Inflammatory macrophage treated with lipopolysaccharide for 4 hours (primary cell): ENCODE measurements at places on chromosomes 7 and 10.

- no peak for DNase-seq
Observed at GRCh38 chr7:155203059-155203881, 94.4 kb upstream of the INSIG1 start.

DNA sequence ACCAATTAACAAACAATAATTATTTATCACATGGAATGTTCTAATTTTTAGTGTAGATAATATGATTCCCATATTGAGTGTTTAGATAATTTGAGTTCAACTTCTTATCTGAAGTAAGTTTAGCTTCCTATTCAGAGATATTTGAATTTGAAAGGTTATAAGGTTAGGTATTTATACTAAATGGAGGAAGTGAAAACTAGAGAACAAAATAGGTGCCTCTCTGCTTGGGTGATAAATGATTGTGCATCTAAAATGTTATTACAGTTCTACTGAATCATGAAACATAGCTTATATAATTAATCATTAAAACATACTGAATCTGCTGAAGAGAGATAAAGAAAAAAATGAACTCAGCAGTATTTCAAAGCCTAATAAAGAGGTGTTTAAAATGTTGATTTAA, 1174.3 kb downstream of the XPNPEP1 start:
- no peak for DNase-seq

- no peak for DNase-seq
Observed at GRCh38 chr10:42951486-42952251, 125.2 kb upstream of the RET start.

DNA sequence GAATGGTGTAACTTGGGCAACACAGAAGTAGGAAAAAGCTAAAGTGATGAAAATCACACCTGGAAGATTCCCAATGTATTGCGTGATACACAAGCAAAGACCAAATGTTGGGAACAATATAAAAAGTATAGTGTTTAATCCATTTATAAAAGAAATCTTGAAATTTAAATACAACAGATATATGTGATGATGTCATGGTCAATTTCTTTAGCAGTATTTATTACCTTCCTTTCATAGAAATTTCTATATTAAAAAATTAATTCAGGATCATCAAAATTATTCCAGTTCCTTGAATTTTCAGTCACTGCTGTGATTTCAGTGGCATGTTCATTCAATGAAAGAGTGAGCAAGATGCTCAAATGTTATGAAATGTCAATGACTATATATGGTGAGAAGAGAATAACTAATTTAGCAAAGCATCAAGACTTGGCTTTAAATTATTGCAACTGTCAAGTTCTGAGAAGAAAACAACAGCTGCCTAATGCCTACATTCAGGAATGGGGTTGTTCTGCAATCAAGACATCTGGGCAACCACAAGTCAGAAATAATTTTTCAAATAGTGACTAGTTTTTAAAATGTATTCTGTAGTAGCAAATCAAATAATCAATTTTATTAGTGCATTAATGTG, 308.8 kb downstream of the SEMA3D start:
- DNase-seq, result no peak

GRCh38 chr10:11082526-11082925, 64.9 kb downstream of the CELF2 start:
- DNase-seq, result no peak

- no peak for DNase-seq
Observed at GRCh38 chr10:14454629-14455028, 123.9 kb upstream of the FRMD4A start.

DNA sequence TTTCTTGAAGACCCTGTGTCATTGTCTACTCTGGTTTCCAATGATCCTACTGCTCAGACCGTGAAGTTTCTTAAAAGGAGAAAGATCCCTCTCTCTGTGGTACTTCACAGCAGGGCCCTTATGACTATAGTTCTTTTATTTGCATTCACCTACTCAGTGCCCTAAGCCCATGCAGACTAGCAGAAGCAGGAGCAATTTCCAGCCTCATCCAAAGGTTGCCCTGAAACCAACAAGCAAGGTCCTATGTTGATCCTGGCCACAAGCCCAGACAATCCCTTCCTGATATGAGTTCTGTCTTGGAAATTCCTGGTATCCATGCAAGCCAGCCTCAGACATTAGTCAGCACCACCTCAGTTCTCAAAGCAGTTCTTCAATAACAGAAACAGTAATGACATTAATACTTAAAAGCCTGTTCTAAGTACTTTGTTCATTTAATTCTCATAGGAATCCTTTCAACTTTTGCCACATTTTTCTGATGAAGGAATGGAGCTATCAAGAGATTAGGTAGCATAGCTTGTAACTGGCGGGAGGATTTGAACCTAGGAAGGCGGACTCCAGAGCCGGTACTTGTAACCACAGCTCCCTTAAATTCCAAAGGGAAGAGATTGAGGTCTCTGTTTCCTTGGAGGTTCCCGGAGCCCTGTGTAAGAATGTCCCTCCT, 58.1 kb upstream of the ST8SIA6 start:
- DNase-seq, result peak; percentile 13

DNA sequence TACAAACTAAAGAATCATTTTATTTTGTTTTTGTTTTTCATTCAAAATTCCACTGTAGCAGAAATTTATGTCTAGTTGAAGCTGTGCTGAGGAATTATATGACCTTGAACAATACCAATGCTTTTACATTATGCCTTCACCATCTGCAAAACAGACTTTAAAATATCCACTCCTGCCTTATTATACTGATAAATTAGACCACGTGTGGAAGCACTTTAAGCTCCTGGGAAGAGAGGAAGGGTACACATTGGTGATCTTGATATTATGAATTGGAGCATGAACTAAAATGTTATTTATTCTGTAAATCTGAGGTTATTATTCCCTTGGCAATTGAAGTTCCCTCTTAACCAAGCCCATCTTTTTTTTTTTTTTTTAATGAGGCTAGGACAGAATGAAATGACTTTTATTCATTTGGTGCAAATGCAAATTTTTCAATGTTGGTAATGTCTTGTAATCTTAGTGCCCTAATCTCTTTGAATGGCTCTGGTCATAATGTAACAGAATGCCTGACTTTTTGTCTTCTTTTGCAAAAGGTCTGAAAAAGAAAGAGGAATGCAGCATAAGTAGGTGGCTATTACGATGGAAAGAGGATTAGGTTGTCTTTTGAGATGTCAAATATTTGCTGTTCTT, 139.9 kb upstream of the COBL start:
- DNase-seq, result no peak

DNA sequence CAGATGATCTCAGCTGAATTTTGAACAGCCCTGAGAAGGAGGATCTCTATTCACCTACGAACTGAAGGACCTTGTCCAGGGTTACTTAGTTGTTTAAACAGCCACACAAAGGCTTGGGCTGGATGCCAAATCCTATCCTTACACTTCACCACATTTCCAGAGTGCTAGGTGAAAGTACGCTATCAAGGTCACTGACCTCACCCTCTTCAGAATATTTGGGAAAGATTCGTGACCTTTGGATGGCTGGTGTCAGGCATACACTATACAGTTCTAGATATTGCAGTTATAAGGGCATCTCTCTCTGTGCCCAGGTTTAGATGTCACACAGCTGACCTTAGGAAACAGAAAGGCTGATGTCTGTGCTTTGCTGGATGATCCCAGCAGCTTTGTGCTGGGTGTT, 61.2 kb upstream of the ABLIM1 start:
- no peak for DNase-seq

- DNase-seq, result no peak
Observed at GRCh38 chr7:48938539-48939295, 14.4 kb downstream of the CDC14C start.

GRCh38 chr7:39168403-39169098, 190.8 kb downstream of the POU6F2 start:
- DNase-seq, result no peak

- no peak for DNase-seq
Observed at GRCh38 chr10:119754085-119754484, 28.2 kb downstream of the INPP5F start.

- DNase-seq, result peak; percentile 71
Observed at GRCh38 chr10:12350167-12350872, 973 bp downstream of the CAMK1D start.

DNA sequence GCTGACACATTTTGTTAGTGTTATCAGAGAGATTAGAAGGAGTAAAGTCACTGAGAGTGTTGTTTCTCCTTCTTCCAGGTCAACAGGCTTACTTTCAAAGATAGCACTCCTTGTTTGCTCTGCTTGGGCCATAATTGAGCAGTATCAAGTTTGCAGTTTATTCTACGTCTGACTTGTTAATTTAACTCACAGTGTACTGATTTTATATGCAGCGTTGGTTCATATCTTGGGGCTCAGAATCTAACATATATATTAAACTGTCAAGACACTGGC, 430.2 kb downstream of the EXOC4 start:
- DNase-seq, result no peak

DNA sequence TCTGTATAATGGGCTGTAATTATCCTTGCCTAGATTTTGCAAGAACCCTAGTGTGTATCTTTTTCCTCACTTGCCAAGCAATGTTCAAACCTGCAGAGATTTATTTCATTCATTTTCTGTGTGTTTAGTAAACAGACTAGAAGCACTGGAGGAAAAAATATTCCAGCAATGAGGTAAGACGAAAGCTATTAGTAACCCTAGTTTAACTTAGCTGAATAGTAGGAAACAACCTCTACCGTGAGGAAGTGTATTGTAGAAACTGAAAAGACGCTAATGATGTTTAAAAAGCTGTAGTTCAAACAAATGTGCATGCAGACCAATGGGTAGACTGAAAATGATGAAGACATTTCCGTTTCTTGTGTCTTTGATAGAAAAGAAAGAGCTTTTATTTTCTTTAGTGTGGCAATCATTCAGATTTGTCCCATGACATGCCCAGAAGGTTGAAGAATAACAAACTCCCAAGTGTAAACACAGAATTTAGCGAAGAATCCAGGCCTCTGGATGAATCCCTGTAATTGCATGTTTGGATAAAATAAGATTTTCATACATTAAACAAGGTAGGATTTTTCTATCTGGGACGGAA, 20.7 kb downstream of the CAV1 start:
- DNase-seq, result no peak

- peak; percentile 15 for DNase-seq
Observed at GRCh38 chr7:125661006-125661405, 731.4 kb upstream of the POT1 start.

DNA sequence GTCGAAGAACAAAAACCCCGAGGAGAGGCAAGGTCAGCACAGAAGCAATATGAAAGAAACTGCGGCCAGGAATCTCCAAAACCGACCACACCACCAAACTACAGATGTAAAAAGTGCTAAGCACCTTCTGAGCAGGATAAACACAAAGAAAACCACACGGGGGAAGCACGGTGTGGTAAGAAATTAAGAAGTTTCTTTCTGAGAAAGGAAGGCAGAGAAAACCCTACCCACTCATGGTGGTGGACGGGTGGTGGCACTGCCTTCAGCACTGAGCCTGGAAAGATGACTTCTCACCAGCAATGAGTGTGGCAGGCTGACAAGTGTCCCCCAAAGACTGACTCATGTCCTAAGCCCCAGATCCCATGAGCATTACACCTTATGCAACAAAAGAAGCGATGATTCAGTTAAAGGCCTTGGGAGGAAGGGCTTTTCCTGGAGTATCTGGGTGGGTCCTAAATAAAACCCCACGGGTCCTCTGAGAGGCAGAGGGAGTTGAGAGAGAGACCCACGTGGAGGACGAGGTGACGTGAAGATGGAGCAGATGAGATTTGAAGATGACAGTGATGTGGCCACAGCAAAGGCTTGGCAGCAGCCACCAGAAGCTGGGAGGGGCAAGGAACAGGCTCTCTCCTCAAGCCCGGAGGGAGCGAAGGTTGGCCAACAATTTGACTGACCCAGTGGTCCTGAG, 124.9 kb downstream of the DLG5 start:
- DNase-seq, result no peak

DNA sequence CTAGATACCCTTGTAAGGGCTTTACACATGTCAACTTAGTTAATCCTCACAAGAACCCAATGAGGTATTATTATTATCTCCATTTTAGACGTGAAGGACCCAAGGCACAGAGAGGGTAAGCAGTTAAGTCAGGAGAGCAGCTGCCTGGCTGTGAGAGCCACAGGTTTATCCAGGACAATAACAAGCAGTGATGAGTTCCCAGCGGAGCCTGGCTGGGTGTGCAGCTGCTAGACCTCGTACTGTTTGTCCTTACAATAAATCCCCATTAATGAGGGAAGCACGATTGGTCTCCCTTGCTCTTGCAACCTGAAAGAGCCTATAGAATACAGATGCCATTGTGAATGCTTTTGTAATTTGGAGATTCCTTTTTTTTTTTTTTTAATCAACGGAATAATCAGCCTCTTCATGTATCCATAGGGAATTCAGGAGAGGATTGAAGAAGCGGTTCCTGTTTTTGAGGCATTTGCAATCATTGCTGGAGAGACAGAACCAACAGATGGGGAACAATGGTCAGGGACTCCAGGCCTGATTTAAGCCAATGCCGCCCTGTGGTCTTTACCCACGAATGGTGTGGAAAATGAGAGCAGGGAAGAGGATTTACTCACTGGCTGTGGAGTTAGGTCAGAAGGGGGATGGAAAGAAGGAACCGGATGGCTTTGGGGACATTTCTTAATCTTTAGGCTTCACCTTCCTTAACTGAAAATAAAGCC, 12.3 kb upstream of the ASB4 start:
- no peak for DNase-seq

- DNase-seq, result no peak
Observed at GRCh38 chr7:157719008-157719682, 382.3 kb downstream of the DNAJB6 start.

- DNase-seq, result peak; percentile 73
Observed at GRCh38 chr7:133688483-133689239, 435.8 kb downstream of the EXOC4 start.

GRCh38 chr7:30165590-30165989, 30.8 kb downstream of the MTURN start:
- no peak for DNase-seq

DNA sequence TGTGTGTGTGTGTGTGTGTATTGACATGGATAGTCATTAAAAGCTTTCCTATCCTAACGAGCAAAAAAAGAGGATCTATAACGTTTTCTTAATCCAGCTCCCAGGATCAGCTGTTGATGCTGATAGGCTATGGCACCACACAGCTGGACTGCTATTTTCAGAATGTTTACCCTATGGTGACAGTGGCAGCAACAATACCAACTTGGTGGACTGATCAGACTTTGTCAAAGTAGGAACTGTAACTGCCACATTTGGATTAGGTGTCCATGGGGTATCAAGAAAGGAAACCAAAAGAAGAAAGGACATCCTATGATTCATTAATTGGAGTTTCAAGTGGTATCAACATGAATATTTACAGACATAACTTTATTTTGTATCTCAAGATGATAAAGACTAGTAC, 2.7 kb upstream of the CLEC5A start:
- DNase-seq, result peak; percentile 86

GRCh38 chr10:101768791-101769170, 7.1 kb downstream of the FGF8 start:
- no peak for DNase-seq

DNA sequence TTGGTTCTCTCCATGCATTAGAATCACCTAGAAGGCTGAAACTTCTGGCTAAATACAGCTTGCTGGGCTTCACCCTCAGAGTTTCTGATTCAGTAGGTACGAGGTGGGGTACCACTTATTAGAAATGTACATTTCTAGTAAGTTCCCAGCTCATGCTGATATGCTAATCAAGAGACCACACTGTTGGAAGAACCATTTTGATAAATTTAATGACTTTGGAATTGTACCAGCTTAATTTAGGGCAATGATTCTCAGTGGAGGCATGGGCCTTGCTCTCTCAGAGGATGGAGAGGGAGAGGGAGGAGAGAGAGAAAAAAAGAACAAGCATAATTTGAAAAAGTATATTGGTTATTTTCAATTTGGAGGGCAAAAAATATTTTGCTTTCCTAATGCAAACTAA, 20.3 kb downstream of the CPN1 start:
- no peak for DNase-seq
